ENCODE measurements at places on chromosomes 4 and X. TPM values are rescaled to one million over a fixed set of nuclear protein-coding genes. Genes with fewer than 3 reads are reported as not detected.

Gene BLOC1S4
- 22.9 TPM for total RNA-seq

Gene NHSL2
- total RNA-seq, result 14.8 TPM

Gene PAGE2
- total RNA-seq, result not detected

Gene SORBS2
- under 0.01 TPM for total RNA-seq

Gene MMRN1
- total RNA-seq, result 31.0 TPM

Gene OTC
- not detected for total RNA-seq

Gene PPP4R3C
- total RNA-seq, result not detected

Gene WWC2
- 1.1 TPM for total RNA-seq

Gene PDZD4
- total RNA-seq, result under 0.01 TPM

Gene ALAS2
- 4.6 TPM for total RNA-seq

Gene RADX
- 3.8 TPM for total RNA-seq

Gene CRMP1
- total RNA-seq, result under 0.01 TPM

Gene USO1
- 23.7 TPM for total RNA-seq

Gene COL4A6
- total RNA-seq, result not detected

Gene PPA2
- 60.6 TPM for total RNA-seq

Gene EPGN
- under 0.01 TPM for total RNA-seq

Gene BMX
- total RNA-seq, result 0.27 TPM

Gene RNF212
- total RNA-seq, result 1.1 TPM

Gene GLA
- 32.3 TPM for total RNA-seq

Gene RPS6KA6
- 0.54 TPM for total RNA-seq

Gene TMPRSS11E
- total RNA-seq, result not detected

Gene UGT2B17
- total RNA-seq, result not detected

Gene YY2
- total RNA-seq, result 1.1 TPM

Gene SPANXA1
- total RNA-seq, result not detected

All from hematopoietic multipotent progenitor cell (in vitro differentiated cells).